ENCODE measurements at places on chromosomes 6 and 20.

DNA sequence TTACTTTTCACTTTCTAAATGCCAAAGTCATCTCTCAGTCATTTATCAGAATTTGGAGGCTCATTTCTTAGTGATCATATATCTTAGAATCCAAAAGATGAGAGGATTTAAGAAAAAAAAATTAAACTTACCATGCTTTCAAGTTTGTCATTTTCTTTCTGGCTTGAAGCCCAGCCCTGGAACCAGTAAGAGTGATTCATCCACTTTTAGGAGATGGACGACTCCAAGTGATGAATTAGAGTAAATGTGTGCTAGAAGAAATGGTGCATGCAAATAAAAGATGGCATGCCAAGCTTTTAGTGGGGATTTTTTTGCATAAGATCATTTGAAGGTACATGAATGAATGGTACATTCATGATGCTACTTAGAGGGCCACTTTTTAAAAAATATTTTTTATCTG is 20.1 kb downstream of the PLCB1 start:
- no peak for DNase-seq

- DNase-seq = no peak
Observed at GRCh38 chr6:111715321-111715720, 109.6 kb upstream of the TRAF3IP2 start.

- peak; percentile 83 for DNase-seq
Observed at GRCh38 chr20:60057866-60058807, 99.9 kb downstream of the CDH26 start.

DNA sequence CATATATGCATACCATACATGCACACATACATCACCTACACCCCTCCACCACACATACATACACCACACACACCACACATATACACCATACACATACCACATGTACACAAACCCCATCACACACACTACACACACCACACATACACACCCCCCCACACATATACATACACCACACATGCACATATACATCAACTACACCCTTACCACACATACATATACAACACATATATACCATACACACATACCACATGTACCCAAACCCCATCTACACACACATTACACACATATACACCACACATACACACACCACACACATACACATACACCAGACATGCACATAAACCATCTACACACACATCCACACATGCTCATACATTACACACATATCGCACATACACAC is 52.7 kb downstream of the DAAM2 start:
- no peak for DNase-seq

- no peak for DNase-seq
Observed at GRCh38 chr6:49563006-49563886, 12.8 kb downstream of the C6orf141 start.

GRCh38 chr6:157518397-157519250 is 137.6 kb downstream of the ZDHHC14 start:
- DNase-seq = peak; percentile 76

- DNase-seq = peak; percentile 39
Observed at GRCh38 chr6:168660400-168660945, 219.5 kb downstream of the SMOC2 start.

GRCh38 chr20:2405693-2406065 is 25.0 kb downstream of the TGM6 start:
- DNase-seq = no peak

DNA sequence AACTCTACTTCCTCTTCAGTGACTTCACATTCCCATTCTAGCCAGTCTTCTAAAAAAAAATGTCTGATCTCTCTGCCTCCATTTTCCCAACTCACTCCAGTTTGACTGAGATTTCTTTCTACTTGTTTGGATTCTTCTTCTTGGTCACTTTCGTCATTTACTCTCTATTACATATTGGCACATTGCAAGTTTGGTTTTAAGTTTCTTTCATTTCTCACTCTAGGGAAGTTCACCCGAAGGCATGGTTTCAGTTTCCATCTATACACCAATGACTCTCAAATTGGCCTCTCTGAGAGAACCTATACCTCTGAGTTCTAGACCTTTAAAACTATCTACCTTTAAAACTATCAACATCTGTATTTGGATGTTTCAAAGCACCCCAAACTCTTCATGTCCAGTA is 51.3 kb downstream of the CD109 start:
- no peak for DNase-seq

- no peak for DNase-seq
Observed at GRCh38 chr6:389143-389542, 2.4 kb upstream of the IRF4 start.

DNA sequence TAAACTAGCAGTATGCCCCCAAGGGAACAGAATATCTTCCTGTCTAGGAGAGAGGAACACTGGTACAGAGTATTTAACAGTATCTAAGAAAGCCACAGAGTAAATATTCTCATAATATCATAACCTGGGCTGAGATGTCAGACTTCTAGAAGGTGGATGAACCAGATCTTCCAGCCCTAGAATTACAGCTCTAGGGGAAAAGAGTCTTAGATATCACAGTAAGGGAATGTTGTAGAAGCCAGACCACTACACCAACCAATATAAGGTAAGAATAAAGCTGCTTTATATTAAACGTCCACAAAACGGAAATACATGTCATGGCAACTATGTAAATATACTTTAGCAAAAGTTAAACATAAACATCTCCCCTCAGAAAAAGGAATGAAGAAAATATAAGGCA is 12.4 kb downstream of the SERINC1 start:
- no peak for DNase-seq

GRCh38 chr6:89951574-89952104 is 57.4 kb downstream of the GJA10 start:
- DNase-seq = peak; percentile 60
